KBM-7 (cell line): ENCODE measurements at places on chromosomes 7 and 10.
A peak's percentile ranks its signal among the peaks of the same experiment; 100 is the strongest.

GRCh38 chr7:34333925-34334324 is 324.1 kb upstream of the NPSR1 start:
- DNase-seq, result no peak

DNA sequence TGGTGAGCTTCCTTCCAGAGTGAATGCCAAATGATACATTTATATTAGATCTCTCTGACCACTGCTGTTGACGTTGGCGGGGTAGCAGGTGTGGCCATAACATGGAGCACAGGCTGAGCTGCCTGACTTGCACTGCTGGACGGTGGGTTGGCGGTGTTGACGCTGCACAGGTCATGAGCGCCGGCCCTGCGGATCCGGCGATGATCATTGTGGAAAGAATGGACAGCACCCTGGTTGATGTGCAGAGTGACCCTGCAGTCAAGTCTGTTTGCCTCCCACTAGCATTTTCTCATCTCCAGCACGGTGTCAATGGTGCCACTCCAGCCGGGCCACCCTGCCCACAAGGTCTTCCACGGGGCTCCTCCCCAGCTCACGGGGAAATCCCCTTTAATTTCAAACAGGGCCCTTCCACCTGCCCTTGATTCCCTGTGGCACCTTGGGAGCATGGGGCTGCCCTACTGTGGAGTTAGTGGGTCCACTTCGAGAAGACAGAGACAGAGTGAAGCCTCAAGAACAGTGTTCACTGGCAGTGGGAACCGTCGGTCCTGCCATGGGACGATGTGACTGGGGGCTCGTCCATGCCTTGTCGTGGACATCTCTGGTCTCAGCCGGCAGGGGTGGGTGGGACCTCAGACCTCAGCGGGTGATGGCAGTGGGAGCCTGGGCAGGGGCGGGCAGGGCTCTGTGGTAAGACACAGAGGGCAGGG is 613.5 kb downstream of the PTPRN2 start:
- DNase-seq, result no peak

- DNase-seq, result no peak
Observed at GRCh38 chr10:61787170-61787569, 114.3 kb upstream of the ARID5B start.

DNA sequence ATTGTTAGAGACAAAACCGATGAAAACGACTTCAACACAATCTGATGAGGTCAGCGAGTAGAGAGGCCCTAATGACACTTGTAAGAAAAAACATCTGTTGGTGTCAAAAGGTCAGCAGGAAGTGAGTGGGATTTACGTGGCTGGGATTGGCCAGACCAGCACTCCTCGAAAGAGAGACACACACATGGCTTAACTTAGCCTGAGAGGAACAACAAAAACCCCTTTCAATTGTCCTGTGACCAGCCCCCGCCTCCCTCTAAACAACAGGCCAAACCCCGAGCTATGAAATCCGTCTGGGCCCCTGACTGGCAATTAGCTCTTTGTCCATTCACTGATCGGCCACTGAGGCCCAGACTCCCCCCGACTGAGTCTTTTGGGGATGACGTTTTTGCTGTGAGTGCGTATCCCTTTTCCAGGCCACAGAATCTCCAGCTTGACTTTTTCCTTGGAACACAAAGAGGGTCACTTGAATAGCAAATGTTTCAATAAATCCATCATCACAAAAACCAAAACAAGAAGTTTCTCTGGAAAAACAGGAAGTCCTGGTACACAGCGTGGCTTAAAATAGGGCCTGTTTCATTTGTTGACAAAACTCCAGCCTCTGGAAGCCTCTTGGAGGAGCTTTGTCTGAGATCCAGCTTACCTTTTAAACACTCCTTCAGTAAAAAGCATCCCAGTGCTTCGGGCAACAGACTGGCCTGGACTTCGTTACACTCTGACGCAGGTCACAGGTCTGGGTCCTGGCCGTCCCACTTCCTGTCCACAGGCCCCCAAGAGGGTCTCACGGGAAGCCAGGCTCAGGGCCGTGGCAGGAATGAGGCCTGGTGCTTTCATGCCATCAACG is 103.0 kb downstream of the CTBP2 start:
- peak; percentile 67 for DNase-seq

DNA sequence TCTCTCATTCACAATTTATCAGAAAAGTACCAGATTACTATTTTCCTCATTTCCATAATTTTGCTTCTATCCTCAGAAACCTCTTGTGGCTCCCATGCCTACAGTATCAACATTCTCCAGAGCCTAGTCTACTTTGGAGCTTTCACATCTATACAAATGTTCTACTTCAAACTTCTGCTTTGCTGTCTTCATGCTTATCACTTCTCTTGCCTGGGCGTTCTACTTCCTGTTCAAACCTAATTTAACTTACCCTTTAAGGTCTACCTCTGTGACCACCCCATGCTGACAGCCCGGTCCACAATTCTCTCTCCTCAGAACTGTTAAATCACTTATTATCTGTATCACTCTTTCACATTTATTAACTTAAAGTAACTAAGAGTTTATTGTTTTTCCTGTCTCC is 6.1 kb upstream of the PTPN12 start:
- DNase-seq, result peak; percentile 70

DNA sequence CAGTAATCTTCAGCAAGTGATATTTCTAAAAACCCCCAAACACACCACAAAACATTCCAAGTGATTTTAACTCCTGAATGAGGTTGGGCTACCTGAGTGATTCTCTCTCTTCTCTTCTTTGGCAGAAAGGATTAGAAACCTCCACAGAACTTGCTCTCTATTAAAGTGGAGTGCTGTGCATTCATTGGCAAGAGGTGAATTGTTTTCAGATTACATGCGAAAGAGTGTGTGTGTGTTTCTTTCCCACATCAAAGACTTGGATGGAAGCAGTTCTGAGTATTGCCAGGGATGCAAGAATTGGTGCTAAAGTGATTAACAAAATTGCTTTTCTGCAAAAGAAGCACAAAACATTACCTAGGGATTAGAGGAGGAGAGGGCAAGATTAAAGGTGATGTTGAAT is 13.1 kb upstream of the FBXW4 start:
- no peak for DNase-seq

- no peak for DNase-seq
Observed at GRCh38 chr7:98969386-98969785, 91.1 kb downstream of the TRRAP start.

GRCh38 chr10:78712147-78712546 is 356.6 kb upstream of the ZMIZ1 start:
- no peak for DNase-seq

DNA sequence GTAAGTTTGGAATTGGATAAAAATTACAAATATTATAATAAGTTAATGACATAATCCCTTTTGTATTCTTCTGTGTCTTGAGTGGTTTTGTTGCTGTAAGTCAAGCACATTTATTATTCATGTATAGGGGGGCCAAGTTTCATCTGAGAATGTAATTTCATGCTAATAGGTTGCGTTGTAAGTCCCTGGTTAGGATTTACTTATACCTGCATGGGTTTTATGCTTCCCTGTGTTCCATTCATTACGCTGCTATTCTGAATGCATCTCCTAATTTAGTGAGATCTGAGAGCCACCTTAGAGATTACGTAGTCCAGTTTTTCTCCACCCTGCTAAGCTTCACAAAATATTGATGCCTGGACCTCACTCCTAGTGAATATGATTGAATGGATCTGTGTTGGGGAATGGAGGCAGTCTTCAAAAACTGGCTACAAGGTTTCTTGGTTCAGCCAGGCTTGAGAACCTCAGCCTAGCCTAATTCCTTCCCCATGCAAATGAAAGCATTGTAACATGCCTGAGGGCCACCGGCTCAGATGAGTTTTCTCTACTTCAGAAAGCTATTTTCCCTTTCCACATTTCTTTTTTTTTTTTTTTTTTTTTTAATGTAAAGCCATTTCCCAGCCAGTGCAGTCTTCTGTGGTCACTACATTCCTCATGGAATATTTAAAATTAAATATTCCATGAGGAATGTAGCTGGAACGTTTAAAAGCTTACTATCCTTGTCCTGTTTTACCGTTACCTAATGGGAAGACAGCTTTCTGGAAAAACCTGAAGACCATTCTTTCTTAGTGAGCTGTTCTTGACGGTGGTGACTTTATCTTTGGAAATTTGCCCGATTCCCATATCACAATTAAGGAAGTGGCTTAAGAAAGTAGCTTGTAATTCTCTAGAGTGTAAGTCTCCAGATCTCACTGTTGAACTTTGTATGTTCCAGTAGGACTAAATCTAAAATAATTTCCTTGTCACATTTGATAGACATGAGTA is 16.0 kb downstream of the PAPSS2 start:
- no peak for DNase-seq

GRCh38 chr10:5188358-5188757 is 3.4 kb upstream of the AKR1C8 start:
- no peak for DNase-seq

DNA sequence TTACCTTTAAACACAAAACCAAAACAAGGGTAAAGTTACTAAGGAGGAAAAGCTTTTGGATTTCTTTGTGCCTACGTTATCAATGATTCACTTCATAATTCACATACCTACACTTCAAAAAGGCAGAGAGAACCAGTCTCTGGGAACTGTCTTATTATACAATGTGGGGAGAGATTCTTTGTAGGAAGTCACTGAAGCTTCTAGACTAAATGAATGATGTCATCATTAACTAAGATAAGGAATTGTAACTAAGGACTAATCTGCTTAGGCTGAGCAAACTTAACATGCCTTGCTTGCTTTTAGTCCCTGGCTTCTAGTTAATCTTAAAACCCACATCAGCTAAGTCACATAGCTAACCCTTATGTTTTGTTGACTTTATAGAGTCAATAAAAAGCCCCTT is 771.2 kb downstream of the NXPH1 start:
- no peak for DNase-seq

DNA sequence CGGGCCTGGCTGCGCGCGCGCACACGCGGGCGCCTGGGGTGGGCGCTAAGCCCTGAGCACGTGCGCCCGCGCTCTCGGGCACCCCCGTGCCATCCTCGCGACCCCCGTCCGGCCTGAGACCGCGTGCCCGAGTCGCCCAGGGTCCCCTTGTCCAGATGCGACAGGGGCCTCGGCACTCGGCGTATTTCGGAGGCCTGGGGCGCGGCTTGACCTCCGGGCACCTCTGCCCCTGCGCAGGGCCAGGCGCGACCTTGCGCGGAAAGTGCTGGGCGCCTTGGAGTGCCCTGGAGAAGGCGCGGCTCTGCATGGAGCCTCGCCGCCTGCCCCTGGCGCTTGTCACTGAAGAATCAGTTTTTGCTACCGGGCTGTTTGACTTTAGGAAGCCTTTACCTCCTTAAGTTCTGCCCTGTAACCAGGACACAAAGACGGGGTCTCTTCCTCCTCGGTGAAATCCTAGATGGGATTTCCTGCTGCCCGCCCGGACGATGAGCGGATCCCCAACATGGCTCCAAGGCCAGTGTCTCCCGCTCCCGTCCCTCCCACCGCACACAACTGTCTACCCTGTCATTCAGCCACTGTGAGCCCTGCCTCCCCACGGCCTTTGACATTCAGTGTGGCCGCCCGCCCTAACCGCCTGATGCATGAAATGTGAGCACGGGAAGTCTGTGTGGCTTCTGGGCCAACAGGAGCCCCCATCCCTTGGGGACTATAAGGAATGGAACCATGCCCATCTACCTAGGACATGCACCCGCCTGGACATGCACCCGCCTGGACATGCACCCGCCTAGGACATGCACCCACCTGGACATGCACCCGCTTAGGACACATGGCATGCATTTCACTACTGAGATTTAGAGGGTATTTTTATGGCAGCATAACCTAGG is 1.1 kb upstream of the STK32C start:
- no peak for DNase-seq

- DNase-seq, result no peak
Observed at GRCh38 chr7:82360591-82361368, 82.8 kb downstream of the CACNA2D1 start.

DNA sequence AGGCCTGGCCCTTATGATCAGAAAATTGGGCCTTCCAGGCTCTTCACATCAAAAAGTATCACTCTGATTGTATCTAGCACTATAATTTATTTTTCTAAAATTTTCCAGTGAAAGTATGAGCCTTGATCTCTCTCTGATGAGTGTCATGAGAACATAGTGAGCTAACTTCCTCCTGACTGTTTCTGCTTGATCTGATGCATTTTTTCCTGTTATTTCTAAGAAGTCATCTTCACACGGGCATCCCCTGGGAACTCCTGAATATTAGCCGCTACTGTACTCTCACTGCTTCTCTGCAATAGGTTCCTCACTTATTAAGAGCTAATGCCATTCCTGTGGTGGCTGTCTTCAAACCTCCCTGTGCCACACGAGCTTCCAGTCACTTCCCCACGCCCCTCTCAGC is 63.1 kb upstream of the ZPBP start:
- DNase-seq, result no peak

- no peak for DNase-seq
Observed at GRCh38 chr10:71451754-71452153, 55.0 kb downstream of the CDH23 start.

DNA sequence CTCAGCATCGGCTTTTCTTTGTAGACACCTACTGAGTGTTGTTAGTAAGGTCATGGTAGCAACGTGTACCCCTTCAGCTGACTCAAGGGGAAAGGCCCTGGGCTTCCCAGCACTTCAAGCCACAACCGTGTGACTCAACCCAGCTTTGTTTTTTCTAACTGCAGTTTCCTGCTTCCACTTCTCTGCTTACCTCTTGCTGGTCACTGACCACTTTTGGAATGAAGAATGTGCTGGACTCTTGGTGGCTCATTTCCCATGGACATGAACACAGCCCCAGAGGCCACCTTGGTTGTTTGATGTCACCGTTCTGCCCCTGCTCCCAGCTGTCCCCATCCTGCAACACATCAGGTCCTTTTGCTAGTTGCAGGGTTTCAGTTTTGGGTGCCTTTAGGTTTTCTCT is 69.5 kb upstream of the ZNF438 start:
- DNase-seq, result no peak

GRCh38 chr10:14563076-14563336 is 211.7 kb downstream of the FAM107B start:
- no peak for DNase-seq

- DNase-seq, result no peak
Observed at GRCh38 chr10:70990681-70991080, 102.3 kb upstream of the PCBD1 start.

DNA sequence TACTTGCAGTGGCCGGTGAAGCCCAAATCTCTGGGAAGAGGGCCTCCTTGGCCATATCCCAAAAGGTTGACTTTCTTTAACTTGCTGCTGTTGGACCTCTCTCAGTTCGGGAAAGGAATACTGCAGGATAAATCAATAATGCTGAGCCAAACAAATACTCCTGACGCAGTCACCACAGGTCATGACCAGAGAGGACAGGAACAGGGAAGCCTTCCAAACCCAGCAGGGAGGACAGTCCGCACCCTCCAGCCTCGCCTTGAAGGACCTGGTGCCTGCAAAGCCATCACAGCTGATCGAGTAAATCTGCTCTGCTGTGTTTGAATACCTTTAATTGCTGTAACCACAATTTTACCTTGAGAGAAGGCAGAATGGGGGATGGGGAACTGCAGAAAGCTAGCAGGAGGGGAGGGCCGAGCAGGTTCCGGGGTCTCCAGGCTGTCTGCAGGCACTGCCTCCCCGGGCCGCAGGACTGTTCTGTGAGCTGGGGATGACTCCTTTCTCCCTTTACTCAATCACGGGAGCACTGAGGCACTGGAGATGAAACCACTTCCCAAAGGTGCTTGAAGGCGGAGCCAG is 20.8 kb upstream of the INSIG1 start:
- DNase-seq, result no peak
